PC-9 (cell line): ENCODE measurements at places on chromosomes 5 and 9.

- DNase-seq: no peak
Observed at GRCh38 chr9:17631396-17631795, 52.5 kb downstream of the SH3GL2 start.

GRCh38 chr5:127757576-127757975, 54.4 kb downstream of the CCDC192 start:
- DNase-seq: peak; percentile 15

GRCh38 chr5:31614151-31615020, 24.5 kb upstream of the PDZD2 start:
- DNase-seq: no peak

GRCh38 chr5:145942201-145942600, 5.8 kb downstream of the SH3RF2 start:
- no peak for DNase-seq

DNA sequence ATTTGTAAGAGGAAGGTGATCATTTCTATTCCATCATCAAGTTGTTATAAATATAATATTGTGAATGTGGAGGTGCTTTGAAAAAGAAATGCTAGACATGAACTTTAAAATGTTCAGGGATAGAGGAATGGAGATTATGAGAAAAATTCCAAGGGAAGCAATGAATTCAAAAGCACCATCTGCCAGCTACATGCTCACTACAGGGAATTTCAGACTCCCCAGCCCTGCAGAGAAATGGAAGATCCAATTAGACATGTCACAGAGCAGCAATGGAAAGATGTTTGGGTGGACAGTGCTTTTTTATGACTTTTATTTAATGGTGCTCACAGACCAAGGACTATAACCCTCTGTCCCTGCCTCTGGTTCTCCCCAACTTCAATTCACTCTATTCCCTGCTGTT, 209.7 kb downstream of the ESM1 start:
- no peak for DNase-seq

DNA sequence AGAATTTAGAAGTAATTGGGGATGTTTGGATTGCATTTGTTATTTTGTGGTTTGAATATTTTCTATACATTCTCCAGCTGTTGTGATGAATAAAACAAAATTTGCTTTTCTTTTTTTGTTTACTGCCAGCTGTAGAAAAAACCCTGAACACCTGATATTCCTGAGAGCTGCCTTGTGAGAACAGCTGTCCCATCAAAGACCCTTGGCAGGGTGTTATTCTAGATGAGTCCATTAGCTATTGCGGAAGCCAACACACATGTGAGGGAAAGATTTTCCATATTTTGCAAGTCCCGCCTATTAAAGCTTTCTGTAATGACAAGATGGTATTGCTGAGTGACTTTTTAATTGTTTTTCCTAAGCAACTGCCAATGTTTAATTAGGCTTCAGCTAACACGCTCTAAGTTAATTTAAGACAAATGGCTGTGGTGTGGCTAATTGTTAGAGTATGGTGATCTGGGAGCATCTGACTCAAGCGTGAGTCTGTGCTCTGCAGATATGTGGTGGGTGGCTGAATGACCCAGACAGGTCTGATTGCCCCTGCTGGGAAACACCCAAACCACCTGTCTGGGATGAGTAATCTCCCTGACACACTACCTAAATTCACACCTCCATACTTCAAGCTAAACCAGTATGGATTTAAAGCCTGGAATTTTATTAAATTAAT, 86.5 kb upstream of the PRLR start:
- DNase-seq: no peak

GRCh38 chr9:115877852-115878438, 275.6 kb upstream of the PAPPA start:
- no peak for DNase-seq

DNA sequence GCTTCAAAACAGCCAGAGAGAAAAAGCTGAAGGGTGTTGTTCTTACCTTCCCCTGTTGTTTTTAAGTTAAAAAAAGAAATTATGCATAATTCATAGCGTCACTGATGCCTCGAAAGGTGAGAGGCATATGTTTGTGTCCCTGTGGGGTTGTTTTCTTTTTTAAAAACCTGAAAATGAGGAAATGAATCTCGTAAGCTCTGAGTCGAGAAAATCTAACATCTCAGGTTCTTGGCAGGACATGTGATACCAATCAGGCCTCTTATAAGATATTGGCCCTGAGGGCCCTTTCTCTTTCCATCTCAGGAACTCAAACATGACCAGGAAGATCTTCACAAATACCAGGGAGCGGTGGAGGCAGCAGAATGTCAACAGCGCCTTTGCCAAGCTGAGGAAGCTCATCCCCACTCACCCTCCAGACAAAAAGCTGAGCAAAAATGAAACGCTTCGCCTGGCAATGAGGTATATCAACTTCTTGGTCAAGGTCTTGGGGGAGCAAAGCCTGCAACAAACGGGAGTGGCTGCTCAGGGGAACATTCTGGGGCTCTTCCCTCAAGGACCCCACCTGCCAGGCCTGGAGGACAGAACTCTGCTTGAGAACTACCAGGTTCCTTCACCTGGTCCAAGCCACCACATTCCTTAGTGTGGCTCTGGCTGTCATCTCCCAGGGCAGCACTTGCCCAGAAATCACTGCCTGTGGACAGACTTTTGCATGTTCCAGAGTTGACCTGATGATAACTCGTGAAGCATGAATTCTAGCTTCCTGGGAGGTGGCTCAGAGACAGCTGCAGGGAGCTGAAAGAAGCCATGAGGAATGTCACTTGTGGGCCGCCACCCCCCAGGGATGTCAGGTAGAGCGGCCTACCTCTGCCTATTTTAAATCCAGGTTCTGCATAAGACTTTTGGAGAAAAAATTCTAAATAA, at the start of gene TAL2:
Gene TAL2 (plus strand): TSS at position 274 of the 921 bp plus-strand sequence. CDS start 40 bp downstream, at position 314.
- DNase-seq: no peak

GRCh38 chr5:110846398-110847001, 107.7 kb downstream of the SLC25A46 start:
- no peak for DNase-seq

GRCh38 chr9:4297151-4297785, 2.6 kb downstream of the GLIS3 start:
- peak; percentile 69 for DNase-seq

GRCh38 chr9:131349881-131350563, 43.9 kb upstream of the PRRC2B start:
- peak; percentile 58 for DNase-seq

GRCh38 chr5:39555788-39556187, 131.0 kb upstream of the DAB2 start:
- no peak for DNase-seq

- DNase-seq: peak; percentile 62
Observed at GRCh38 chr5:175854231-175855040, 16.9 kb upstream of the CPLX2 start.

DNA sequence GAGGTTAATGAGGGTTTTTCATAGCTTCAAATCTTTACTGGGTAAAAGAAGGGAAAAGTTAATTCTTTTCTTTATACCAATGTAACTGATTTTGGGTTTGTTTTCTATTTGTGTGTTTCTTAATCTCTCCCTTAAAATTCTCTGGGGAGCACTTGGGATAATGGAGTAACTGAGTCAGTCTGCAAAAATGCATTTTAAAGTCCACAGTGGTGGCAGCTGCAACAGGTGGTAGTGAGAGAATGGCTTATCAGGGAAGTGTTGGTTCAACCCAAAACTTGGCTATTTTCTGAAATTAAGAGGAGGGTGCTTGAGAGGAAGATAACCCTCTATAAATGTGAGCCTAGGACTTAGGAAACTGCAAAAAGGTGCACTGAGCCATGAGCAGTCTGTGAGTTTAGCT, 39.9 kb upstream of the ASTN2 start:
- DNase-seq: no peak

DNA sequence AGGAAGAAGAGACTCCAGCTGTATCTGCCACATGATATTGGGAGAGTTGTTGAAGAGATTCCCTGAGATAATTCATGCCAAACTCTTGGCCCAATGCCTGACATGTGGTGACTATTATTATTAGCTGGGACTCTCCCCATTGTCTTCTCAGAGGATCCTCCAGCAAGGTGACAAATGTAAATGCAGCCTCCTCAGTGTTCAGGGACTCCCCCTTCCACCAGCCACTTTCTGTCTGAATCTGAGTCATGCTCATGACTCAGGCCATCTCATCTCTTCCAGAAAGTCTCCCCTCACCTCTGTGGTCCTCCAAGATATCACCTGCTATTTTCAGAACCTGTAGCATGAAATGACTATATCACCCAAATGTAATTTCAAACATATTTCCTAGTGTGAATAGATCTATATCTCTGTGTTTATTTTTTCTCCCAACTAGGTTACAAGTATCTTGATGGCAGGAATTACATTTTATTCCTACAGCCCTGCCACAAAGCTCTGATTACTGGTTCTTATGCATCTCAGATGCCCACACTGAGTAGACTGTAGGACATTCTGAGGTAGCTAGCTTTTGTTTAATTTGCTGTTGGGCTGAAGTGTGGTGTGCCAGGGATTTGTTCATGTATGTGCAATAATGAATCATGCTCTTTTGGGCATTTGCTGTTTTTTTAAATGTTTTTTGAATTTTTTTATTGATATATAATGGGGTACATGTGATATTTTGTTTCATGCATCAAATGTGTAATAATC, 126.6 kb upstream of the IL12B start:
- DNase-seq: peak; percentile 54

GRCh38 chr5:154435226-154435625, 10.6 kb upstream of the SAP30L start:
- DNase-seq: no peak

DNA sequence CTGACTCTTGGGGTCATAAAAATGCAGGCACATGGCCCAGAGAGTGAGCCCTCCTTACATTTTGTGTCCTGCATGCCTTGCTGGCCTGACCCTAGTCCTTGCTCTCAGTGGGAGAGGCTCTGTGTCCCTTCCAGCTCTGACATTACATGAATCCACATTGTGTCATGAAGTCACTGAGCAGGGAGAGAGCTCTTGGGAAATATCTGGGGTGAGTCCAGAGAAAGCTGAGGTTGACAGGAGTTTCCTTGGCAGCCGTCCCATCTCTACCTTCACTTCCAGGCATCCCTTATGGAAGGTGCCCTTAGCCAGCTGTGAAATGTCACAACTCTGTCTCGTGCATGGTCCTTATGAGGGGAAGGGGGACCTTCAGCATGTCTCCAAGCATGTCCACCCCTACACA, 41.0 kb downstream of the FAT2 start:
- no peak for DNase-seq

DNA sequence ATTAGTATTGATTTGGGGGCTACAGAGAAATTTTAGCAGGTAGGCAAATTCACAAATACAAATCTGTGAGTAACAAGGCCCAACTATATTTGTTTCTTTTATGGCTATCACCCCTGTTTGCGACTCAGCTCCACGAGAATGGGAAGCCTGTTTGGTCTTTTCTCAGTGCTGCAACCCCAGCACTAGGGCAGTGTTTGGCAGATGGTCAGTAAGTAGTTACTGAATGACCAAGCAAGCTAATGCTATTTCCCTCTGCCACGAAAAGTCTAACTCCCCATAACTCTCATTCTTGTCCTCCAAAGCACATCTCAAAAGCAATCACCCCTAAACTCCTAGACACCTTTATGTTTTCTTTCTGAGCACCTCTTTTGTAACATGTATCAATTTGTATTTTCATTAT, 245.6 kb downstream of the DNAH5 start:
- no peak for DNase-seq

GRCh38 chr9:82891321-82891720, 171.6 kb downstream of the RASEF start:
- DNase-seq: no peak

- DNase-seq: no peak
Observed at GRCh38 chr5:168244838-168245559, 46.4 kb upstream of the WWC1 start.

DNA sequence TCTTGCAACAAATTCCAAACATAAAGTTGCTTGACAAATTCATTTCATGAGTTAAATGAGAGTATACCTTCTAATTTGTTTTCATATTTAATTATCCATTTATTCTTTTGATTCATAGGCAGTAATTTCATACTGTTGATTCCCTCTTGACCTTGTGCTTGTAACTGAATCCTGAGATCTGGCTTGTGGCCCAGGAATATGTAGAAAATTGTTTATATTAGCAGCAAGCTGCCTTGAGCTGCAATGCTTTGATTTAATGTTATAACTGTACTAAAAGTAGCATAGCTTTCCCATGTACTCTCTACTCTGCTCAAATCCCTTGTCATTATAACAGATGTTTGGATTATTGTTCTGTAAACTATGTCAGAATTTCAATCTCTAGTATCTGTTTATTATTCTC, 780.7 kb downstream of the NR2F1-AS1 start:
- DNase-seq: no peak

DNA sequence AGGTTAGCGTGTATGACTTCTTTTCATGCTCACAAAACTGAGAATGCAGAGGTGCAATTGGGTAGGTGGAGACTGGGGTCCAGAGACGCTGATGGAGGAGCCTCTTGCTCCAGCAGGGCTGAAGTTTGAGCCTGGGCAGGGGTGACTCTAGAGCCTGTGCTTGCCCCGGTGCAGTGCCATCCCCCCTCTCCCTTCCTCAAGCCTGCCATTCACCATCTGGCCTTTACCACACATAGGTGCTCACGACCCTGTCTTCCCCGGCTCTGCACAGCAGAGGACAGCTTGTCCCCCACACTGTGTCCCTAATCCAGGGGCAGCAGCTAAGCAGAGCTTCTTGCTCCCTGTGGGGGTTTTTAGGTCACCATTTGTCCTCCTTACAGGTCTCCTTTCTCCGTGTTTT, 86.5 kb downstream of the DAP start:
- no peak for DNase-seq

GRCh38 chr5:175714479-175715085, 56.7 kb downstream of the HRH2 start:
- no peak for DNase-seq

- DNase-seq: no peak
Observed at GRCh38 chr5:107574287-107574686, 96.5 kb downstream of the EFNA5 start.

DNA sequence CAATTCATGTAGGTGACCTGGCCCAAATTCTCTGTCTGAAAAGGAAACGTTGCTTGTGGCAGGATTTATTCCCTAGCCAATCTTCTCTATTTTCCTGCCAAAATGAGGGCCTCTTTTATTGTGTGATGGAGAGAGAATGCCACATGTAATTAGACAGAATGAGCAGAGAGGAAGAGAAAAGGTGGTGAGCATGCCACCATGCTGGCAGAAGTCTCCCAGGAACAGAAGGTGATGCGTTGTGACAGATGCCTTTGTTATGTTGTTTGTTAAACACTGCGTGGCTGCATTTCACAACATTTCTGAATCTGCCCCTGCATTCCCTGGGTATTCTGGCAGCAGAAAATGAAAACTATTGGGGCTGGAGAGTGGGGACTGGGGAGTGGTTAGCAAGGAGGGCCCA, 577.6 kb downstream of the TLR4 start:
- DNase-seq: no peak

DNA sequence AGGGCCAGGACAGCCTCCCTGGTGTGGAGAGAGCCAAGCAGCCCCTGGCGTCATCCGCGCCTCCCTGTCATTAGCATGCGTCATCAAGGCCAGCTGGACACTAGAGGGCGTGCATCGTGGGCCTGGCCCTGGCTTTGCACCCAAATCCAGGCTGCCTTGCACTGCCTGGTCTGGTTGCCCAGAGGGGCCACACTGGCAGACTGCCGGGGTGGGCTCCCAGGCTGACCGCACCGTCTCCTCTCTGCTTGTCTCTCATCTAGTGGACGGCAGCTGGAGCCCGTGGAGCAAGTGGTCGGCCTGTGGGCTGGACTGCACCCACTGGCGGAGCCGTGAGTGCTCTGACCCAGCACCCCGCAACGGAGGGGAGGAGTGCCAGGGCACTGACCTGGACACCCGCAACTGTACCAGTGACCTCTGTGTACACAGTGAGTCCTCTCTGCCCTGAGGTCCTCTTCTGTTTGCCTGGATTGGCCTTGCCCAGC, 29.0 kb downstream of the HK3 start:
- DNase-seq: no peak

- DNase-seq: no peak
Observed at GRCh38 chr5:180161420-180162303, 47.3 kb downstream of the RASGEF1C start.
